ENCODE measurements at places on chromosomes 7 and 10.

- peak; percentile 44 for DNase-seq
Observed at GRCh38 chr7:128427289-128427891, 17.6 kb upstream of the IMPDH1 start.

- DNase-seq, result no peak
Observed at GRCh38 chr10:48498940-48499510, 105.8 kb downstream of the ARHGAP22 start.

- no peak for DNase-seq
Observed at GRCh38 chr7:38674513-38674912, 43.3 kb upstream of the AMPH start.

- DNase-seq, result no peak
Observed at GRCh38 chr7:149330914-149331567, 69.0 kb downstream of the ZNF783 start.

- no peak for DNase-seq
Observed at GRCh38 chr10:85655411-85655810, 711.2 kb downstream of the GRID1 start.

- DNase-seq, result no peak
Observed at GRCh38 chr10:64109926-64110495, 588.8 kb downstream of the REEP3 start.

- DNase-seq, result no peak
Observed at GRCh38 chr10:63799521-63800300, 278.5 kb downstream of the REEP3 start.

DNA sequence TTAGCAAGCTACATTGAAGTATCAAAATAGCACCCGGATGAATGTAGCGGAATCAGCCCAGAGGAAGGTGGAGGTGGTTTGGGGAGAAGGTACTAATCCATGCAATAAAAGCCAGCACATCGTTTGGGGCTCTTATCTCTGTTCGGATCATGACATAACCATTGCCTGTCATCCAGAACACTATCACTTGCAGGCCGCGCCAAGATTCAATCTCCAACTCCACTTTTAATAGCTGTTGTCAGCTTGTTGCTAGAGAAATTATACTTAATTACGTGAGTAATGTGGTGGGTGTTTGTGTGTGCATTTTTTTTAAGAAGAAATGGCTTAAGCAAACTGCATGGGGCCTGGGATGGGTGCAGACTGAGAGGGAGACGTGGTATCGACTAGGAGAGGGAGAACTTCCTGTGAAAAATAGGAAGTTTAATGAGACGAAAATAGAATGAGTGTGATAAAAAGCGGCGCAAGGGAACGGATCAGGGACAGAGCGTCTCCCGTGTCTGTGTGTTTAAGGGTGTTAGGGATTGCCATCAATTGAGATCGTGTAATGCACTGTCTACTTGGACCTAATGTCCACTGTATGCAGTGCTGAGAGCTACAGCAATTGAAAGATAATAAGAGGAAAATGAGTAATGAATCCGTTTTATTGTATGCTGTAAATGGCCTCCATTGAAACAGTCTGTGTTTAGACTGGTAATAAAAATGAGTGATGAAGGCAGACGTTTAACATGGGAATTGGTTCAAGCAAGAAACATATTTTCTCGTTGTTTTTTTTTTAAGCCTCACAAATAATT, 27.6 kb upstream of the SFMBT2 start:
- DNase-seq, result no peak

DNA sequence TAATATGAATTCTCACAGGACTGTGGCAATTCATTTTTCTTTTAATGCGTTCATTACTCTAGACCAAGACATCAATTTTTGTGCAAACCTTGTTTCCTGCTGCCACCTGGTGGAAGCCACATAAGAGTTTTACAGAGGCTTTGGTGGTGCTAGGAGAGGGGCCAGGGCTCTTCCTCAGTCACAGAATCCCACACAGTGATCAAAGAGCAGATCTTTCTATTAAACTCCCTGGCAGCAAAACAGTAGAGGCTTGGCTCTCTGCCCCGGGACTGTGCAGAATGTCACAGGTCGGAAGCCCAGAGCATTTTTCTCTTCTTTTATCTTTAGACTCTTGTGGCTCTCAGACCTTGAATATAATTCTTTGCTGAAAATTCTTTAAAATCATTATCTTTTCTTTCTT, 506.4 kb upstream of the C7orf33 start:
- no peak for DNase-seq

- no peak for DNase-seq
Observed at GRCh38 chr7:80369321-80369720, 142.5 kb downstream of the GNAT3 start.

GRCh38 chr7:18936265-18936664, 181.2 kb downstream of the TWIST1 start:
- DNase-seq, result no peak

DNA sequence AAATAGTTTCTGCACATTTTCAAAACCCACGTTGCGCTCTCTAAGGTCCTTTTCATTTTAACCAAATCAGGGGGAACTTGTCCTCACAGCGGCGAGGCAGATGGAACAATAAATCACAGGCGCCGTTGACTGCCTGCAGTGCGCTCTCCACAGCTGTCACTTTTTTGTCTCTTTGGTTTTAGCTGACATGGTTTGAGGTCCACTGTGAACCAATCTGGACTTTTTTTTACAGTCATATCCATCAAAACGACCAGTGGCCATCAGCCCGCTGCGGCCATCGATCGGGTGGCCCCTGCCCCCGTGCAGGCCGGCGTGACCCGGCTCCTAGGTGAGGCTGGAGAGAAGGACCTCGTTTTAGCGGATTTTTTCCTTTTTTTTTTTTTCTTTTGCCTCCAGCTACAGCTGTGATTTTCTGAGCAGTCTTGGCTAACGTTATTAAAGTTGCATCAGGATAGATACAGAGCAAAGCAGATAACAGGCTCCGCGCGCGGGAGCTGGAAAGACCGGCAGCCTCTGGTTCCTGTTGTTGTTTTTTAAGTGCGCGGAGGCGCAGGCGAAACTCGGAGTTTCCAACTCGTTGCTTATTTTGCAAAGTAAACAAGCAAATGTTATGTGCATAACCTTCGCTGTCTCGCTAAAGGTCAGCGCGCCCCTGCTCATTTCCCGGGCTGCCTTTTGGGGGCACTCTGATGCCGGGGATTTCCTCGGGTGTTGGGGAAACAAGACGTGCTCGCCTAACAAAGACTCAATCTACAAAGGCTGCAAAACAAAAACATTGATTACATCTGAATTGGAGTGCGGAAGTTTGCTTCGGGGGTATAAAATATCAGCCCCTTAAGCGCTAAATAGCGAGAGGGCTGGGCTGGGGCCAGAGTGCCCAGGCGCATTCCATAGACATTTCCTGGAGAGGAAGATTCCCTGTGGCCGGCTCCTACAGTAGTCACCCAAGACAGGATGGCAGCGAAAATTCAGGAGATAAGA, 414.8 kb upstream of the MKI67 start:
- no peak for DNase-seq

DNA sequence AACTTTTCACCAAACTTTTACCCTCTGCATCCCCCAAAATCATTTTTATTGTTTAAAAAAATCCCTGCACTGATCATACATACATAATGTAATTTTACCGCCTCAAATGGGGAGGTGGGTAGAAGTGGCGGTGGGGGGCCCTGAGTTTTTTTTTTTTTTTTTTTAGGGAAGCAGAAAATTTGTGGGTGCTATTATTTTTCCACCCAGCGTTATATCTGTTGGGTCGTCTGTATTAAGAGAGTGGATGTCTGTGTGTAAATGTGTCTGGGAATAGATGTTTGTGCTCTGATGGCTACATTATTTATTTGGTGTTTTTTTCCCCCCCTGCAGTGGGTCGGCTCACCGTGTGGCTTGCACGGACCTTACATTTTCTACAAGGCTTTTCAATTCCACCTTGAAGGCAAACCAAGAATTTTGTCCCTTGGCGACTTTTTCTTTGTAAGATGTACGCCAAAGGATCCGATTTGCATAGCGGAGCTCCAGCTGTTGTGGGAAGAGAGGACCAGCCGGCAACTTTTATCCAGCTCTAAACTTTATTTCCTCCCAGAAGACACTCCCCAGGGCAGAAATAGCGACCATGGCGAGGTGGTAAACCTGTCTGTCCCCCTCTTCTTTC, 438 bp downstream of the ARID5B start:
- DNase-seq, result no peak

GRCh38 chr7:68280931-68281330, 1284.3 kb downstream of the TYW1 start:
- DNase-seq, result no peak

DNA sequence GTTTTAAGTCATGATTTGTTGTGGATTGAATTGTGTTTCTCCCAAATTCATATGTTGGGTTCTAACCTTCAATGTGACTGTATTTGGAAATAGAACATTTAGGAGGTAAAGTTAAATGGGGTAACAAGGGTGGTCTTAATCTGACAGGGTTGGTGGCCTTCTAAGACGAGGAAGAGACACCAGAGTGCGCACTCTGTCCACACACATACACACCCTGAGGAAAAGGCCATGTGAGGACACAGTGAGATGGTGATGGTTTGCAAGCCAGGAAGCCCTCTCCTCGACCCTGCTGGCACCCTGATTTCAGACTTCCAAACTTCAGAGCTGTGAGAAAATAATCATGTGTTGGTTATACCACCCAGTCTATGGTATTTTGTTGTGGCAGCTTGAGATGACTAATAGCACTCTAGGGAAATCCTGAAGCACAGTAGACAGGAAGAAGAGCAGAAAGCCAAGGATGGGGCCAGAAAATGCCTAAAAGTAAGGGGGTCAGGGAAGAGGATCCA, 28.0 kb upstream of the SEM1 start:
- DNase-seq, result no peak

DNA sequence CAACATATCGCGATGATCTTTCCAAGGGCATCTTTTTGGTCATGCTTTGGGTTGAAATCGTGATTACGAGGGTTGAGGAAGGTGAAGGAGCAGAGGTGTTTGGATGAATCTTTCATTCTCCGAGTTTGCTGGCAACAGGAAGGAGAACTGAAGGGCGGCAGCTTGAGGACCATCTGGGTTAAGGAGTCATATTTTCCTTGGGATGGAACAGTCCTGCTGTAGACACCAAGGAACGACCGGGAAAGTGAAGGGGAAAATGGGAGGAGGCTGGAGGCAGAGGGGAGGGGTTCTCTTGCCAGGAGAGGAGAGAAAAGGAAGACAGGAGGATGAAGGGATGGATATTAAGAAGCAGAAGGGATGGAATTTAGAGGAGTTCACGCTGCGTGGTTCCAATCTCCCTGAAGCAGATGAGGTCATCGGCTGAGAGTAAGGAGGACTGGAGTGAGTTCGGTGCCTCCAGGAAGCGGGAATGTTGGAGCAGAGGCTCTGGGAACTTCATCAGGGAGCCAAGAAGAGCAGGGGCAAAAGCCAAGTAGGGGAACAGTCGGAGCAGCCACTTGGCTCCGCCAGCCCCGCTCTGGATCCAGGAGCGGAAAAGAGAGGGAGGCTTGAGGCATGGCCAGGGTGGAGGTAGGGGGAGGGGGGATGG, 116.6 kb upstream of the GALNT17 start:
- DNase-seq, result no peak

DNA sequence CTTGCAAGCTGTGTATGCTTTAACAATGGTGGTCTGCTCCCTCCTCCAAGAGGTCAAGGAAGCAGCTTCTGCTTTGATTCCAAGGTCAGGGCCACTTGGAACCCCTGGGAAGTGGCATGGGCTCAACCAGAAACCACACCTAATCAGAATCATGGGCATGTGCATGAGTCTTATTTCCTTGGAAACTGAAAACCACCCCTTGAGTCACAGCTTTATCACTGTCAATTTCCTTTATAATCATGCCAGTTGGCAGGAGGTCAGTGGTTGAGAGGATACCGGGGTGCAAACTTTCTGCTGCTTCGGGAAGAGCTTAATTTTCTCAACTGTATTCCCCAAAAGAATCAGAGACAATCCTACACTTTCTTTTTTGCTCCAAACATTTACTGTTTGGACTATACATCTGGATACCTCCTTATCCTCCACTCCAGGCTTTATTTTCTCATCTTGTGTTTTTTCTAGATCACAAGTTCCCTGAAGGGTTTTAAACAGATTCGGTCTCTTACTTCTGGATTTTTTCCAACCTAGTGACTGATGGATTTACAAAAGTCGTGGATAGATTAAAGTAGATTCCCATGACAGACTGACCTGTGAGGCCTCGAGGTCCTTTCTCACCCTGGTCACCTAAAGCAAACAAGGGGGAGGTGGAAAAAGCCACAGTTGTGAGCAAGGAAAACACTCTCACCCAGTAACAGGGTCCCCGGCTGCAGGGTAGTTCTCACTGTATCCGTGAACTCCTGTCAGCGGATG, 36.0 kb downstream of the COL17A1 start:
- no peak for DNase-seq

GRCh38 chr10:113917636-113918035, 63.2 kb downstream of the NHLRC2 start:
- no peak for DNase-seq

- DNase-seq, result peak; percentile 42
Observed at GRCh38 chr7:29609162-29610037, 45.8 kb downstream of the PRR15 start.

GRCh38 chr7:34401776-34402175, 256.2 kb upstream of the NPSR1 start:
- DNase-seq, result no peak

DNA sequence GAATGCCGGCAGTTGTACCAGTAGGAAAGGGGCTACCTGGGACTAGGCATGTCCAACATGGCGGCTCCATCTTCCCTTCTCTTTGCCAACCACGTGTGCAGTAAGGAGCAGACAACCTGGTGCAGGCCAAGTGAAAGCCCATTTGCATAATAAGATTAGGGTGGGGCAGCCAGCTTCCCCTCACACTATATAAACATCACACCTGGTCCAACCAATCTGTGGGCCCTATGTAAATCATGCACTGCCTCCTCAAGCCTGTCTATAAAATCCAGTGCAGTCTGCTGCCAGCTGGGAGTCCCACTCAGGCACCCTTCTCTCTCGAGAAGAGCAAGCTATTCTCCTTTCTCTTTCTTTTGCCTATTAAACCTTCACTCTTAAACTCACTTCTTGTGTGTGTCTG, 429.3 kb downstream of the CALN1 start:
- peak; percentile 58 for DNase-seq

GRCh38 chr7:71735961-71736556, 604.1 kb downstream of the GALNT17 start:
- peak; percentile 13 for DNase-seq

DNA sequence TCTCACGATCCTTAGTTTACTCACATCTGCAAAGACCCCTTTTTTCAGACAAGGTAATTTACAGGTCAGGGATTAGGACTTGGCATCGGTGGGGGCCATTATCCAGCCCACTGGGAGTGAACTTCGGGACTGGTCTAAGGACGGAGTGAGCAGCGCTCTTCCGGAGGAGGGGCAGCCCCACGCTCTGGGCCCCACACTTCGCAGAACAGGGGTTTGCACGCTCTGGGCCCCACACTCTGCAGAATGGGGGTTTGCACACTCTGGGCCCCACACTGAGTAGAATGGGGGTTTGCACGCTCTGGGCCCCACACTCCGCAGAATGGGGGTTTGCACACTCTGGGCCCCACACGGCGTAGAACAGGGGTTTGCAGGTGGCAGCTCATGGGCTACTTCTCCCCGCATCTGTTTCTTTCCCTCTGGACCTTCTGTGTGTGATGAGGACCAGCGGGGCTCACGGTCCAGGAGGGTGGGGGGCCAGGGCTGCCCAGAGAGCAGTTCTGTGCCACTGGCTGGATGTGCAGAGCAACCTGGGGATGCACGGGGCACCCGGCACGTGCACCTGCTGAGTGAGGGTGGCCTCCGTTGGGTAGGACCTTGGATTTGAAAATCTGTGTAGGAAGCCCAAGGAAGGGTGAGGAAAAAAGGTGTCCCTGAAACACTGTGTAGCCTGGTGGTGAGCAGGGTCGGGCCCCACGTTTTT, 134.8 kb downstream of the WDR37 start:
- DNase-seq, result no peak

GRCh38 chr7:105806592-105807447, 69.6 kb downstream of the ATXN7L1 start:
- DNase-seq, result no peak
